ENCODE measurements at places on chromosomes 7 and 10.

DNA sequence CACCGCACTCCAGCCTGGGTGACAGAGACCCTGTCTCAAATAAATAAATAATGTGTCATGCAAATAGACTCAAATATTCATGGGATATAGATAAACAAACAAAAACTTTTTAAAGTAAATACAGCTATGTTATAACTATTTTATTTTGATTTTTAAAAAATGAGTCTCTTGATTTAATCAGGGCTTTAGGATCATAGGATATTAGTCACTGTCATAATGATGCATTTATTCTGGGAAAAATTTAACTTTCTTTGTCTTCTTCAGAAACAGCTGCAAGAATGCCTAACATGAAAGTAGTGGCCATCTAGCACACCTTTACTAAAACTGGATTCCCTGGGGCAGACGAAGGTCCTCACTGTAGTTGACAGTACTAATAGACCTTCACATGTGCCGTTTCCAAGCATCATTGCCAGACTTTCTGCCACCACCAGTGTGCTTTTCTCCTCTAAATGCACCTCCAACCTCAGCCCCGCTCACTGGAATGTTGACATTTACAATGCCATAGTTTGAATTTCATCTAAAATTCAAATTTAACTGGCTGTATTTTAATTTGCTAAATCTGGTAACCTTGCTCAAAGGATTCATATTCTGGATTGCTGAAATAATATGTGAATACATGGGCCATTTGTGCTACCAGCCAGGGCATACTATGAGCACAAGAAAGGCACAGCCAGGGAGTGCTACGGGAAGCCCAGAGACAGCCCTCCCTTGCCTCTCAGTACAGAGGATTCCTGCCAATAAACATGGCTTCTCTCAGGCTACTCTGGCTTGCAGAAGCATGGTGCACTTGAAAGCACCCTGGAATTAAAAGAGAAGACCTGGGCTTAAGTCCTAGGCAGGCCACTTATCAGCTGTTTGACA is 63.4 kb upstream of the ADO start:
- DNase-seq = no peak

DNA sequence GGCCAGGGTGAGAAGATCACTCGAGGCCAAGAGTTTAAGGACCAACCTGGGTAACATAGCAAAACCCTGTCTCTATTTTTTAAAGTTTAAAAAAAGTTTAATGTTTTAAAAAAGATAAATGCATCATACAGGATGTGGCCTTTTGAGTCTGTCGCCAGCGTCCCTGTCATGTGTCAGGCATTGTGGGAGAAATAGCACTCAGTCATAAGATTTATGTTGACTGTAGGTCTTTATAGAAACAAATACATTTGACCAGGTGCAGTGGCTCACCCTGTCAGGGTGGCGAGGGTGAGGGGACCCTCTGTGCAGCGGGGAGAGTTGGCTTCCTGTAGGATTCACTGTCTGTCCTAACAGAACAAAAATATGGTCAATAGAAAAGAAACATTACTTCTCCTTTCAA is 63.5 kb upstream of the SH2B2 start:
- DNase-seq = no peak

DNA sequence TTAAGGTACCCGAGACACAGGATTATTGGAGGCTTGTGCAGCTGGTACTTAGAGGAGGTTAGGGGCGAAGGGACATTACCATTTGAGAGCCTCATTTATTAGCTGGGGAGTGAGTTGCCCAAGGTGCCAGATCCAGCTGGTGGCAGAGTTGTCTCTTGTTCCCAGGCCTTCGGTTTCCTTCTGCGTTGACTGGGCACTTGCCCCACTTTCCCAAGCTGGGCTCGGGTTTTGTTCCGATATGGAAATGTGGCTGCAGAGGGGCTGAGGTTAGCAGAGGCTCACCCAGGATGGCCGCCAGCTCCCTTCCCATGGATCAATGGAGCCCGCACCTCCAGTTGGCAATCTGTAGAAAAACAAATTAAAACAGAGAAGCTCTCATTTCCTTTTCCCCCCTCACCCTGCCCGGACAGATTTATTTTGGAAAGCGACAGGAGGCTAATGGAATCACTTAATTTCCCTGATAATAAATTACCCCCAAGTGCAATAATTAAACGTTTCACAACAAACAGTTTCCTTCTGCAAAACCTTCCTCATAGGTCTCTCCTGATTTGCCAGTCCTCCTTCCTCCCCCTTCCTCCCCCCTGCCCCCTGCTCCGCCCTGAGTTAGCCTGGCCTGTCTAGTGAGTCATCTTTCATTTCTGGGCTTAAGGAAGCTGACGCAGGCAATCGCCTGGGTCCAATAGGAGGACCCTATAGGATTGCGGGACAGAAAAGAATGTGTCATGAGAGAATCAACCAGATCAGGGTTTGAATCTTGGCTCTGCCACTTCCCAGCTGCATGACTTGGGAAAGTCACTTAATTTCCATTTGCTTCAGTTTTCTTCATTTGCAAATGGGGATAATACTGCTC is 51.7 kb downstream of the ADRA2A start:
- DNase-seq = no peak

DNA sequence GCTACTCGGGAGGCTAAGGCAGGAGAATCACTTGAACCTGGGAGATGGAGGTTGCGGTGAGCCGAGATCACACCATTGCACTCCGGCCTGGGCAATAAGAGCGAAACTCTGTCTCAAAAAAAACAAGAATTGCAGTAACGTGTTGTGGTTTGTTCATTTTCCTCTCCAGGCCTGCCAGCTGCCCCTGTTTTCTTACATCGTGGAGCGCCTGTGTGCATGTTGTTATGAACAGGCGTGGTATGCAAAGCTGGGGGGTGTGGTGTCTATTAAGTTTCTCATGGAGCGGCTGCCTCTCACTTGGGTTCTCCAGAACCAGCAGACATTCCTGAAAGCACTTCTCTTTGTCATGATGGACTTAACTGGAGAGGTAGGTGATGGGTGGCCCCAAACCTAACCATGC is 52.1 kb downstream of the TRRAP start:
- peak; percentile 4 for DNase-seq

- no peak for DNase-seq
These were observed 37.5 kb downstream of the PAPSS2 start for GRCh38 chr10:87696922-87697745.

DNA sequence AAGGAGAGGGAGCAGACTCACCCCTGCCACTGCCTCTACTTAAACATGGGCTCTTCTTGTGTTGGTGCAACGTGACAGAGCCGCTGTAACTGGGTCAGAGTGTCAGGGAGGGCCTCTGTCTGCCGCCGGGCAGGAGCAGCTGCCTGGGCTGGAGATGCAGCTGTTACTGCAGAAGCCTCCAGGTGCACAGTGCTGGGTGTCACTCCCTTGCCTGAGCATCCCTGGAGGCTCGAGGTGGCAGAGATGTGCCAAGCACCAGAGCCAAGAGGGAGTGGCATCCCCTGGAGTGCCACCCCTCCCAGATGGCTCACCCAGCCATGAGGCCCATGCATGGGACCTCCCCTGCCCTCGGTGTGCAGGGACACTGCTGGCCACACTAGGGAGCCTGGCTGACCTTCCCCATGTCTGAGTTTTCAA is 145.7 kb downstream of the PRPF18 start:
- no peak for DNase-seq

DNA sequence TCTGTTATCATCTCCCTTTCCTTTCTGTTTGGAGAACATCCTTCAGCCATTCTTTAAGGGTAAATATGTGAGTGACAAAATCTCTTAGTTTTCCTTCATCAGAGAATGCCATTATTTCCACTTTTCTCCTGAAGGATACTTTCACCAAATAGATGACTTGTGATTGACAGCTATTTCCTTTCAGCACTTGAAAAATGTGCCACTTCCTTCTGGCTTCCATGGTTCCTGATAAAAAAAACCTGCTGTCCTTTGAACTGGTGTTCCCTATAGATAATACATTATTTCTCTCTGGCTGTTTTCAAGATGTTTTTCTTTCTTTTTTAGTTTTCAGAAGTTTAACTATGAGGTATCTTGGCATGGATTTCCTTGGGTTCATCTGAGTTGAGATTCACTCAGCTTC is 79.7 kb downstream of the TBXAS1 start:
- no peak for DNase-seq

- DNase-seq = no peak
These were observed 275.4 kb upstream of the NEBL start for GRCh38 chr10:21172542-21172929.

DNA sequence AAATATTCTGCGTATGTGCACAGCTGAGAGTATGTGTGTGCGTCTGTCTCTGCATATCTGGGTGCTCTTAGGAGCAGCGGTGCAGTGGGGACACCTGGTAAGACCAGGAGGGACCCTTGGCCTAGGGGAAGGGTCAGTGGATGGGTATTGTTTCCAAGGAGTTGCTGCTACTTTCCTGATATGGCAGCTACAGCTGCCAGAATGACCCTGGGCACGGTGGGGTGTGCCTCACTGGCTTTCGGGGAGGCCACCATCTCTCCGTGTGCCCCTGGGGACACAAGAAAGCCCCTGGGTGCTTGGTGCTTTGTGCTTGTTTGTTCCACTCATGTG is 8.6 kb downstream of the PFKFB3 start:
- DNase-seq = no peak

DNA sequence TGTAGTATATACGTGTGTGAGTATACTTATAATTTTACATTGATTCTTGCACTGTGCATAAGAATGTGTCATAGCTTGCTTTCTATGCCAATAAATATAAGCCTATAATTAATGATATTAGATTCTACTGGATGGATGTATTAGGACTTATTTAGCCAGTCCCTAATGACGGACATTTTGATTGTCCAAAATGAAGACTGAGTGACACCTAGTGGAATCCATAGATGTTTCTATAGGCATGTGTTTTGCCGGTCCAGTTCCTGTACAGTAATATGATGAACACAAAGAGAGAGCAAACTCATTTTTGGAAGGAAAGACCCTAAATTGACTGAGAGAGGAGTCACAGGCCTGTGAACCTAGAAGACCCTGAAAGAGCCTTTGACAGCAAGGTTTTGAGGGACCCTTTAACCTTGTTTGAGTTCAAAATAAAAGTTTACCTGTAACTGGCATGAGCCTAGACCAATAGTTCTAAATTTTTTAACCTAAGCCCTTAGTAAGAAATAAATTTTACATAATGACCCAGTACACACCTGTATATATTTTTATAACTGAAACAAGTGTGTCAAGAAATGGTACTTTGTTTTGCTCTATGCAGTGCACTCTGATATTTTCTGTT is 42.4 kb upstream of the AGBL3 start:
- no peak for DNase-seq

DNA sequence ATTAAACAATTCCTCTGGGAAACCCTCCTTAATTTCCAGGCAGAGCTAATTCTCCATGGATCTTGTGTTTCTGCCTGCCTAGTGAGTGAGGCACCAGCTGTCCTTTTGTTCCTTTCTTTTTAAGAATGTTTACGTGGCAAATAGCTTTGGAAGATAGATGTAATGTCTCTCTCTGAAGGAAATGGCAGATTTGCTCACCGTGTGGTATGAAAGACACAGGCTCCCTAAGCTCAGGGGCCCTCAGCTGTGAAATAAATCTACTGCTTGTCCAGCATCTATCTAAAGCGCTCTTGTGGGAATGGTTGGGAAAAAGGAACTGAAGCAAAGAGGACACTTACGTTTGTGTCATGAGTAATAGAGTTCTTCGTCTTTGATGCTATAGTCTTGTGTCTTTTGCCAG is 64.6 kb downstream of the FAS start:
- DNase-seq = no peak

DNA sequence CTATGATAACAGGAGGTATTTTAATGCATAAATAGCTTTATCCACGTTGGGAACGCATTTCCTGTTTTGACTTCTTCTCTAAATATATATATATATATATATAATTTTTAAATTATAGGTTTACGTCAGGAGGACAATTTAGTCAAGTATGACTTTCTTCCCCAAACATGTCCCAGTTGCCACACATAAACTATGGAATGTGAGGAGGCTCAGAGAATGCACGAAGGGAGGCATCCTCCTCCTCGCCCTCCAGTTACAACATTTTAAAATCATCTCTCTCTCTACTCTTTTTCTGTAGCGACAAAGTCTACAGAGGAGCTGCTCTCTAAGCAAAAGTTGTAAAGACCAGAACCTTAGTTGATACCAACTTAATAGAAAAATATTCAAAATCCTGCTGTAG is 106.9 kb upstream of the LYZL1 start:
- DNase-seq = no peak

- DNase-seq = no peak
These were observed 56.7 kb downstream of the ITIH5 start for GRCh38 chr10:7610026-7610425.

DNA sequence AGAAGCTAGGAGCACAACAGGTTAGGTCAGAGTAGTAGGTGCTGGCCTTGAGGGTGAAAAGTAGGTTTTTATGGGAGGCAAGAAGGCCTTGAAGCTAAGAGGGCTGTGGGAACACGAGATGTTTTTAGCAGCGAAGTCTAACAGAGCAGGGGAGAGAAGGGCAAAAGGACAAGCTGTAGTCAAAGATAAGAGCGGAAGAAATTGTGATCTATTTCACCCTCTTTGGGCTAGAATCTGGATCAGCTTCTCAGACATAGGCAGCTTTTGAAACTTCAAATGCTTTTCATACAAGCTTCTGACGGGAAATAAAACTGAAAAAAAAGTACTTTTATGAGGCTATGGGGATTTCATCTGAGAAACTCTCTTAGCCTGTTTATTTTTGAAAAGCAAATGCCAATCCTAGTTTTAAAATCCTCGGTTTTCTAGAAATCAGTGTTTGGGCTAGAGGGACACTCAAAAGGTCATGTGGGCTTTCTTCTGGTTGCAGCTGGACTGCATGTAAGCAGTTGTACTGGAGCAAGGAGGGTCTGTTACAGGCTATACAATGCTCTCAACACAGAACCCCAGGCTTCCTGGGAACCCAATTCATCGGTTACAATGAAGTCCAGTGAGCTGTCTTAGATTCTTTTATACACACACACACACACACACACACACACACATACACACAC is 83.6 kb downstream of the RNF216 start:
- no peak for DNase-seq

DNA sequence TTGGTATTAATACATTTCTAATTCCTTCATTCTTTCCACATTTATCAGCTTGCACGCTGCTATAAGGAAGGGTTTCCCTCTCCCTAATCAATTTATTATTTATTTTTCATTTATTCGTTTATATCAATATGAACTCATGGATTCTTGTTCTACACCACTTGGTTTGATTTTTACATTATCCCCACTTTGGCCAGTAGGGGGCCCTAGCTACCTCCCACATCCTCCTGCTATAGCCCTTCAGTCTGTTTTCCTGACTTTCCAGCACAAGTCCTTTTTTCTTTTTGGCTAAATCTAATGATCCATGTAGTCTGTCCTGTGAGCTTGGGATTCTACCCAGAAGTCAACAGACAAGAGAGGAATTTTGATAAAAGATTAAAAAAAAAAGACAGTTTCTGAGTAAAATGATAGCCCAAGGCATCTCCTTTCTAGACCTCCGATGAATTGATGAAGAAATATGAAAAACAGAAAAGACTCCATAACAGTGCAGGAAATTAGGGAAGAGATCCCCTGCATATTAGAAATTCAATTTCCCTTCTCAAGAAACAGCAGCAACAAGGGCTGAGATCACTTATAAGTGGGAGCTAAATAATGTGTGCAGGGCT is 47.7 kb downstream of the LYZL2 start:
- DNase-seq = no peak

GRCh38 chr7:108086962-108087361 is 43.2 kb downstream of the LAMB4 start:
- no peak for DNase-seq

- DNase-seq = no peak
These were observed 1003.7 kb downstream of the LRMDA start for GRCh38 chr10:76435157-76435556.
